ENCODE measurements at places on chromosomes 4 and X. TPM values are rescaled to one million over a fixed set of nuclear protein-coding genes. Genes with fewer than 3 reads are reported as not detected.

DNA sequence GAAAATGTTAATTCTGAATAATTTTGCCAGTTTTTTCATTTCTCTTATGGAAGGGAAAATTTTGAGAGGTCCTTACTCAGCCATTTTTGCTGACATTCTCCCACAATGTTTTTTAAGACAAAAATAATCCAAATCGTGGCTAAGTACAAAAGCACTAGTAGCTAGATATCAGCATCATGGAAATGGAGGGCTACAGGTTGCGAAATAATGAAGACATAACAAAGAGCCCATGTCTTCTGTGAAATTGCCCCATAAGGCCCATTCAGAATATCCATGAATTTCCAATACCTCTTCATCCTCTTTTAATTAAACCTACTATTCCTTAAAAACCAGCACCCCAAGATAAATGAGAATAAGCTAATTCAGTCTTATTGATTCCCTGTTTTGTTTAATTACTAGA lies 107.4 kb downstream of the HNRNPD start:
- DNase-seq: no peak

- no peak for DNase-seq
These were observed 386.2 kb downstream of the PCDH7 start for GRCh38 chr4:31106419-31106818.

- no peak for DNase-seq
These were observed 615.1 kb downstream of the ANKRD50 start for GRCh38 chr4:124097447-124097846.

DNA sequence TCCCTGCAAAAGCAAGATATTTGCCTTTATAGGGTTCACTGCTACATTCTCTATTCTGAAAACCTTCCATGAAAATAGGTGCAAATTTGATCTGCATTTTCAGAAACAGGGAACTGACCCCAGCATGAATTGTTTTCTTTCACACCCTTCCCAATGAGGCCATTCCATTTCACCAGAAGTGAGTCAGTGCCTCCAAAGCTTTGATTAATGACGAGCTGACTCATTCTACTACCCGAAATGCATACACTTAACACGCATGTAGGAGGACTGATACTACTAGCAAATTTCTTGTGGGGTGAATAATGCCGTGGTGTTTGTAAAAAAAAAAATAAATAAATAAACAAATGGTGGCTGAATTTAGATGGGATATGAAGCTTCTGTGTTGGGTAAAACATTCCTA lies 146.9 kb upstream of the FGF13 start:
- no peak for DNase-seq

- DNase-seq: no peak
These were observed 529.7 kb upstream of the BOD1L1 start for GRCh38 chr4:14157262-14157661.

GRCh38 chr4:6960628-6961412 lies 51.2 kb downstream of the TBC1D14 start:
- DNase-seq: no peak

GRCh38 chrX:96474029-96474740 lies 210.5 kb upstream of the DIAPH2 start:
- DNase-seq: no peak

GRCh38 chr4:1502501-1502886 lies 96.3 kb upstream of the NKX1-1 start:
- no peak for DNase-seq

GRCh38 chr4:123787512-123788080 lies 391.0 kb downstream of the SPRY1 start:
- no peak for DNase-seq

DNA sequence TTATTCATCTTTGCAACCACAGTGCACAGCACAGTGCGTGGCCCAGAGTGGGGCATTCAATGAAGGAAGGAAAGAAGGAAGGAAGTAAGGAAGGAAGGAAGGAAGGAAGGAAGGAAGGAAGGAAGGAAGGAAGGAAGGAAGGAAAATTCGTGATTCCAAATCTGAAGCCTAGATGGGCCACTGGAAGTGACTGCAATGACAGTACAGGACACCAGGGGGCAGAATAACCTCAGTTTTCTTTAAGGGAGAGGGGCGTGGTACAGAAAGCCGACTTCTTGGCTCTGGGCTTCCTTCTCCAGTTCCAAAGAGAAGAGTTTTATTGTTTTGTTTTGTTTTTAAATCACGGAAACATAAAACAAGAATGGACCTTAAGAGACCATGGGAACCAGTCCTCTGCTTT lies 47.8 kb downstream of the APLN start:
- peak; percentile 47 for DNase-seq

DNA sequence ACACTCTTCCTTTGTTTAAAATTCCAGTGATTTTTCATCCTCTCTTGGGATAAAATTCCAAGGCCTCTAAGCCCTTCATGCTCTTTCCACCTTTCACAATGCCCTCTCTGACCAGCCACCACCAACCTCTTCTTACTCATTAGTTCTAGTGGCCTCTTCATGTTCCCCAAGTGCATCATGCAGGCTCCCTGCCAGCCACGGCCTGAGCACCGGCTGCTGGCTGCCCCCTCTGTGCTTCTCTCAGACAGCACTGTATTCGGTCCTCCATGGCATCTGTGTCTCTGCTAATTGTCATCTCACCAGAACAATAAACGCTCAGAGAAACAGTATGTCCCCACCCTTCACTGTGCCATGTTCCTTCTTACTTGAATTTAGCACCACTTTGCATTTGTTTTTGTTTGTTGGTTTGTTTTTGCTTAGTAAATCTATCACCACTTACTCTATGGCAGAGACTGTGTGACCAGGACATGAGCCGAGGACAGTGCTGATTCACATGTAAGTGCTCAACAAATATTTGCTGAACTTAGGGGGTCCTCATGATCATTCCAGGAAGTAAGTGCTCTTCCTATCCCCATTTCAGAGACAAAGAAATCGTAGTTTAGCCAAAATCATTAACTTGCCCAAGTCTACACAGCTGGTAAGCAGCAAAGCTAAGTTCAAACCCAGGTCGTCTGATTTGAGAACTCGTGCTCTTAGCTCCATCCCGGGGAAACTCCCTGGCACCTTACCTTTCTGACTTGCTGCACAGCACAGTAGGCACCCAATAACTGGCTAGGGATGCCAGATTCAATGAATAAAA lies 77.1 kb upstream of the UCP1 start:
- no peak for DNase-seq

- DNase-seq: no peak
These were observed 66.6 kb downstream of the BLTP1 start for GRCh38 chr4:122218762-122219161.

GRCh38 chr4:111530446-111530845 lies 614.8 kb upstream of the FAM241A start:
- DNase-seq: no peak

- no peak for DNase-seq
These were observed 270.7 kb downstream of the FBXW7 start for GRCh38 chr4:152265149-152265621.

- no peak for DNase-seq
These were observed 37.9 kb upstream of the NKAP start for GRCh38 chrX:119981286-119982070.

LRIT3 gene
- 0.41 TPM for total RNA-seq

NPY1R gene
- total RNA-seq: not detected

PRDM8 gene
- 11.2 TPM for total RNA-seq

FRMPD4 gene
- total RNA-seq: not detected

POLA1 gene
- total RNA-seq: 7.6 TPM

TBC1D9 gene
- total RNA-seq: 2.9 TPM

ARHGEF6 gene
- 104 TPM for total RNA-seq

BGN gene
- total RNA-seq: not detected
